ENCODE measurements at places on chromosomes 16 and 17. TPM values are rescaled to one million over a fixed set of nuclear protein-coding genes. Genes with fewer than 3 reads are reported as not detected.

The CACNA1H gene
- 24.3 TPM for total RNA-seq

The TMEM98 gene
- 29.3 TPM for total RNA-seq

The QPRT gene
- total RNA-seq: 0.52 TPM

The RRAD gene
- total RNA-seq: 2.2 TPM

The KRT33A gene
- not detected for total RNA-seq

The GRB7 gene
- total RNA-seq: 51.9 TPM

The CDRT15L2 gene
- not detected for total RNA-seq

The RNU2-1 gene
- 5,800 TPM for total RNA-seq

The IKZF3 gene
- 0.30 TPM for total RNA-seq

The CDH1 gene
- total RNA-seq: 73.2 TPM

The TCF25 gene
- 345 TPM for total RNA-seq

The NPW gene
- 226 TPM for total RNA-seq

The PRR15L gene
- 0.34 TPM for total RNA-seq

The OR3A2 gene
- not detected for total RNA-seq

The BEAN1 gene
- total RNA-seq: 0.61 TPM

The IGF2BP1 gene
- total RNA-seq: 0.91 TPM

The ANKS3 gene
- total RNA-seq: 25.5 TPM

The TMEM100 gene
- total RNA-seq: not detected

The CYGB gene
- 0.66 TPM for total RNA-seq

The EPX gene
- not detected for total RNA-seq

The KRTAP2-3 gene
- 6.3 TPM for total RNA-seq

The ZMYND15 gene
- total RNA-seq: 2.8 TPM

The TEKT1 gene
- not detected for total RNA-seq

The GSG1L gene
- not detected for total RNA-seq

The TMEM238L gene
- total RNA-seq: not detected

The COPZ2 gene
- not detected for total RNA-seq

The TRIM37 gene
- 55.7 TPM for total RNA-seq

The CDH5 gene
- total RNA-seq: 0.15 TPM

The SAP30BP gene
- 149 TPM for total RNA-seq

The TPSD1 gene
- not detected for total RNA-seq

The PDILT gene
- not detected for total RNA-seq

The NUDT7 gene
- 5.2 TPM for total RNA-seq

The PRSS22 gene
- 20.2 TPM for total RNA-seq

The JMJD6 gene
- total RNA-seq: 47.6 TPM

The NPIPB13 gene
- 9.1 TPM for total RNA-seq

Measured in HCT116 (cell line).